IMR-90 (cell line): ENCODE measurements at places on chromosomes 13 and 19.
A peak's percentile ranks its signal among the peaks of the same experiment; 100 is the strongest.

- DNase-seq = no peak
These were observed 18.4 kb upstream of the FRY start for GRCh38 chr13:32013181-32013580.

- no peak for DNase-seq
These were observed 10.4 kb upstream of the NANOS2 start for GRCh38 chr19:45924891-45925447.

DNA sequence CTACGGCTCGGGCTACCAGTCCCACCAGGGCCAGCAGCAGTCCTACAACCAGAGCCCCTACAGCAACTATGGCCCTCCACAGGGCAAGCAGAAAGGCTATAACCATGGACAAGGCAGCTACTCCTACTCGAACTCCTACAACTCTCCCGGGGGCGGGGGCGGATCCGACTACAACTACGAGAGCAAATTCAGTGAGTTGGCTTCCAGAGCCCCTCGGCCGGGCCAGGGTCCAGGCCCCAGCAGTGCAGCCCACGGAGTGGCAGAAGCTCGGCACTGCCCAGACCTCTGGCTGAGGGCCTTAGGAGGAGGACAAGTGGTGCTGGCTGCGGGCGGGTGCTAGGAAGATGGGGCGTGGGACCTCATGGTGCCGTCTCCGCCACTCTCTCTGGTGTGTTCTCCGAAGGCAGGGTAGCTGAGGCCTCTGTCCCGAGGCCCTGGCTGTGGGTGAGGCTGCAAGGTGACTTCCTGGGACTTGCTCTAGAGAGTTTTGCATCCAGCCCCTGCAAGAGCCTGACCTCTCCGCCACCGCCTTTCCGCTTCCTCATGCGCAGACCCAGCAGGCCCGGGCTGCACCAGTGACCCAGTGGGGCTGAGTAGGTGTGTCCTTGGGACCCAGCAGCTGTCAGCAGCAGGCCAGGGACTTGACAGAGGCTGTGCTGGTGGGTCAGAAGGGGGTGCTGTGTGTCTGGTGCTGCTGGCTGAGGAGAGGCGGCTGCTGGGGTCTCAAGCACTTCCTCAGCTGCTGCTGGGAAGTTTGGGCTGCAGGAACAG lies 13.5 kb upstream of the QTRT1 start:
- no peak for DNase-seq

GRCh38 chr13:40175639-40176038 lies 490.8 kb downstream of the FOXO1 start:
- DNase-seq = no peak

- DNase-seq = no peak
These were observed 386 bp downstream of the RRAS start for GRCh38 chr19:49639401-49640112.

- no peak for DNase-seq
These were observed 90.3 kb downstream of the LHFPL6 start for GRCh38 chr13:39512687-39513086.

DNA sequence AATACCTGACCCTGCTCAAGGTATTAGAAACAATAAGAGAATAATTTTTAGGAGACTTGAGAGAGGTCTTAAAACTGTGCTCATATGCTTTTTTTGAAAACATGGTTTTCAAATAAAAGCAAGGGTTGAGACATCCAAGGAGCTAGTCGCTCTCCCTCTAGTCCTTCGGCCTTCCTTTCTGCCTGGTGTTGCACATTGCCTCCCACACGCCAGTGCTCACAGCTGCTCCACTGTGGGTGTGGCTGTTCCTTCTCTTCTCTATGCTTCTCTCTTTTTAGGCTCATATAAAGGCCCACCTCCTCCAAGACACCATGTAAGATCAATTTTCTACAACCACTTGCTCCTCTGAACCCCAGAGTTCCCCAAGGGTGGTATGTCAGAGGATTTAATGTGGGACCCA lies 352.6 kb downstream of the ENOX1 start:
- no peak for DNase-seq

- DNase-seq = no peak
These were observed 64.9 kb upstream of the FGF14 start for GRCh38 chr13:102466610-102467190.

DNA sequence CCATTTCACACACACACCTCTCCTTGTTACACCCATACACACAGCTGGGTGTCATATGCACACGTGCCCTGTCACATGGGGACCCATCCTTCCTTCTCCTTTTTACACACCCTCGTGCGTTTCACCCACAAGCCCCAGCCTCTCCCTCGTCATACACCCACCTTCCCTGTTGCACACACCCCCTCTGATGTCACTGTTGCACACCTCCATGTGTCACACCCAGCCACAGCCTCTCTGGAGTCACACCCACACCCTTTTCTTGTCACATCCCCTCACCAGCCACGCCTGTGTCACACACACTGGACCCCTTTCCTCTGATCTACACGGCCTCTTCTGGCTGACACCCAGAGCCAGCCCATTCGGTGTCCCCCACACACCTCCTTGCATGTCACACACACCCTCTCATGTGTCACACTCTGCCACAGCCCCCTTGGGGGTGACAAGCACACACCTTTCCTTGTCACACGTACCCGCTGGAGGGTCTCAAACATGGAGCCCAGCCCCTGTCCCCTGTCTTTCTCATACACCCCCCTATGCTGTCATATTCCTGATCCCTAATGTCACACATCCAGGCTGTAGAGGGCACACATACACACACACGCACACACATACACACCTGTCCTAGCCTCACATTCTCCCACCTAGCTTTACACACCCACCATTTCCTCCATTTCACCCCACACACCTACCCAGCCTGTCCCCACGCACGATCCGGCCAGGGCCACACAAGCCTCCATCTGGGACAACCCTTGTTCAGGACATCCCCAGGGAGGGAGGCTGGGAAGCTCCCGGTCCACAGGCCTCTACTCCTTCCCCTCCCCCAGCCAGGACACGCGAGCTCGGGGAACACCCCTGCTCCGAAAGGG lies 1.4 kb downstream of the NOVA2 start:
- DNase-seq = no peak

DNA sequence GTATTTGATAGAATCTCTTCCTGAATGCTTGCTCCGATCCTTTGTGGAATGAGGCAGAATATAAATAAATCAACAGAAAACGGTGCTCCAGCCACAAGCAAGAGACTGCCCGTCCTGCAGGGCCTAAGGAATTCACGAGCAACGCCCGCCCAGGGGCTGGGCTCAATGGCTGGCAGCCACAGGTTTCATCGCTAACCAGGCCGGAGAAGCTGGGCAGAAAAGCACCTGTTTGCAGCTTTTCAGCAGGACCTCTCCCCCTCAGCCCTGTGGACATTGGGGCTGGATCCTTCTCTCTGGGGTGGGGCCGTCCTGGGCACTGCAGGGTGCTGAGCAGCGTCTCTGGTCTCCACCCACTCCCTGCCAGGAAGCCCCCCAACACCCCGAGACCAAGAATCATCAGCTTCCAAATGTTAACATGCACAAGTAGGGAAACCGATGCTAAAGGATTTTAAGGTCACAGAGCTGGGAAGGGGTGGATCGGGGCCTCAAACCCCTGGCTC lies 102.5 kb downstream of the GADD45B start:
- DNase-seq = peak; percentile 49

GRCh38 chr19:3923096-3923758 lies 9.6 kb upstream of the NMRK2 start:
- DNase-seq = no peak

GRCh38 chr13:20989656-20990321 lies 71.6 kb downstream of the LATS2 start:
- no peak for DNase-seq

GRCh38 chr13:47000165-47000564 lies 103.3 kb upstream of the HTR2A start:
- peak; percentile 11 for DNase-seq

- DNase-seq = no peak
These were observed 899 bp downstream of the GIPC3 start for GRCh38 chr19:3586127-3586626.

DNA sequence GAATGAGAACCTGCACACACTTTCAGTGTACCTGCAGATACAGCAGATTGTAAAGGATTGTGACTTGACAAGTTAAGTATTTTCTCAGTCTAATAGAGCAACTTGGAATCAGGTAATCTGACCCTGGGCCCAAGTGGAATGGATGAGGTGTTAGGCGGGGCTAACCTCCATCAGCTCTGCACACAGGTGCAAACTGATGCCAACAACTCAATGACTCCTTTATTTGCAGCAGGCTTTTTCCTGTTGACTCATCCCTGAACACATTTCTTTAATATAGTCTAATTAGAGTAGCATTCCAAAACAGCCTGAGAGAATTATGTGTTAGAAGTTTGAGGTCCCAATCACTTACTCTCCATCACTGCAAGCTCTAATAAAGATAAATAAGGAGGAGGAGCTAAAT lies 48.8 kb downstream of the TPT1 start:
- DNase-seq = no peak

DNA sequence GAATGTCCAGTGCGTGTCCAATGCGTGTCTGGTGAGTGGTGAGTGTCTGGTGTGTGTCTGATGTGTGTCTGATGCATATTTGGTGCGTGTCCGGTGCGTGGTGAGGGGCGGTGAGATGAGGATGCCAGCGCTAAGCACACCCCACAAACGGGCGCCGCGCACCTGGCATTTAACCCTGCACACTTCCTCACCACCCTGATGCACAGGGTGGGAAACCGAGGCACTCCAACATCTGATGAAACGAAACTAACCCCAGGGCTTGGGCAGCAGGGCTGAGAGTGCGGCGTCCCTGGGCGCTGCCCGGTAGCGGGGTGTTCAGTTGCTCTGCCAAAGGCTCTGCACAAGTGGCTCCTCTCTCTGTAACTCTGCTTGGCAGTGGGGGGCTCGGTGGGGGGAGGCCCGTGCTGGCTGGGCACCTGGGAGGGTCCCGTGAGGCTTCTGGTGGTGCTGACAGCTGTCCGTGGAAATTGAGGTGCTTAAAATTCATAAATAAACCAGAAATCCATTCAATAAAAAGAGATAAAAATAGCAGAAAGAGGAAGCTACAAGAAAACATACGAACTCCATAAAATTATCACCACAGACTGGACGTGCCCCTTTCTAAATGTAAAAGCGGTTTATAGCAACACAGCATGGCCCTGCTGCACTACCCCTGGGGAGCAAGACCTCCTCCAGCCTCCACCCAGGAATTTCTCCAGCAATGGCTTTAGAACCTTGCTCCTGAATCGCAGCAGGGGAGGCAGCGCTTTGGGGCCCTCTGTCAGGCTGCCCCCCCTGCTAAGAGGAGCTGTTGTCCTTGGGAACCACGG lies 76.0 kb downstream of the RASA3 start:
- DNase-seq = no peak

DNA sequence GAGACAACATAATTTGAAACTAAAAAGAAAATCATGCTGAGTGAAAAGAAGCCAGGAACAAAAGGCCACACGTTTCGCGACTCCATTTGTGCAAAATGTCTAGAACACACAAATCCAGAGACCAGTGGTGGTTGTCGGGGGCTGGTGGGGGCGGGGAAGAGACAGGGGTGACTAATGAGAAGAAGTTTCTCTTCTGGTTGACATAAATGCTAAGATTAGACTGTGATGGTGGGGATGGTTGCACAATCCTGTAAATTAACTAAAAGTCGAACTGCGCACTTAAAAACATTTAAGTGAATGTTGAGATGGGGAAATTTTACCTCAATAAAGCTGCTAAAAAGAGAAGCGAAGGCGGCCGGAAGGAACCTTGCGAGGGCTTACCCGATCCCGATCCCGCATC lies 7.1 kb downstream of the AKAP8 start:
- DNase-seq = no peak

DNA sequence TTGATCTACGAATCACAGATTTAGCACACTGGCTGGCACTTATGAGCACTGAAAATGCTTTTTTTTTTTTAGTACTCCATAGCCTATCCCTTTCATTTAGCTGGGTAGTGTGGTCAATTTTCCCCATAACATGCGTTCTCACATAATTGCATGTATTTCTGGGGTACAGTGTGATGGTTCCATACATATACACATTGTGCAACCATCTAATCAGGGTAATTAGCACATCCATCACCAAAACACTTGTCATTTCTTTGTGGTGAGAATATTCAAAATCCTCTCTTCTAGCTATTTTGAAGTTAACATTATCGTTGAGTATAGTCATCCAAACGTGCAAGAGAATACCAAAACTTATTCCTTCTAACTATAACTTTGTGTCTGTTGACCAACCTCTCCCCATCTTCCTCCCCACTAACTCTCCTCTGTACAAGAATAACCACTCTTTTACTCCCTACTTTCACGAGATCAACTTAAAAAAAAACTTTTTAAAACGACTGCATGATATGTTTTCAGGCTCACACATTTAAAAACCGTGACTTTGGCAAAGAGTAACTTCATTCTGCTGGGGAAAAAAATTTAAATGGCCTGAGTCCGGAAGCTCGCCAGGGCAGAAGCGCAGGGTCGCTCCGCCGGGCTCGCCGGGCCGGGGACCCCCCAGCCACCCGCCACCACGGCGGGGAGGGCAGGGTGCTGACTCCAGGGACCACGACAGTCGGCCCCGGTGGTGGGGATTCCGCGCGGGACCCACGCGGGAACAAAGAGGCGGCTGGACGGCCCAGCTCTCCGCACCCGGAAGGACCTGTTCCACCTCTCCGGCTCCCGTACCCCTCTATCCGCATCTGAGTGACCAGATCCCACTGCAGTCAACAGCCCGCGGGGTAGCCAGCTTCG lies 868 bp upstream of the UBAC2 start:
- DNase-seq = no peak

- peak; percentile 62 for DNase-seq
These were observed 1.9 kb downstream of the RRAS start for GRCh38 chr19:49637821-49638738.

DNA sequence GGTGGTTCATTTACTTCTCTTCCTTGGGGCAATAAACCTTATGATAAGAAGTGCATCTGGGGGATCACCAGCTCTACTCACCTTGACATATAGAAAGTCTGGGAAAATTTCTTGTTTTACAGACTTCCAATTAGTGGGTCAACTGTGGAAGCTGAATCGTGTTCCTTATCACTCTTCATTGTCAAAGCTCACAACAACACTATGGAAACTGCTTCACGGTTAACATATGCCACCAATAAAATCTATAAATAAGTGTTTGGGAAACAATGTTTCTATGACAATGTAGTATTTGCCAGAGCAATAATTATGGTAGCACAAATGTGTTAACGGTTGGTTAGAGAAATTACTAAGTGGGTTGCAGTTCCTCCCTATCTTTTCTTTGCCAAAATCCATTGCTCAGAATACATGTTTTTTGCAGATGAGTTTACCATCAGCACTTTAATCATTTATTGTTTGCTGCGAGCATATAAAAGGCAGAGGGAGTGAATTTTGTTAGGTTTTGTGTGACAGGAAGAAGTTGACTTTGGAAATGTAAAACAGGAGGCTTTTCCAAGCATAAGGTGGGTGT lies 321.8 kb downstream of the RFC3 start:
- DNase-seq = no peak

DNA sequence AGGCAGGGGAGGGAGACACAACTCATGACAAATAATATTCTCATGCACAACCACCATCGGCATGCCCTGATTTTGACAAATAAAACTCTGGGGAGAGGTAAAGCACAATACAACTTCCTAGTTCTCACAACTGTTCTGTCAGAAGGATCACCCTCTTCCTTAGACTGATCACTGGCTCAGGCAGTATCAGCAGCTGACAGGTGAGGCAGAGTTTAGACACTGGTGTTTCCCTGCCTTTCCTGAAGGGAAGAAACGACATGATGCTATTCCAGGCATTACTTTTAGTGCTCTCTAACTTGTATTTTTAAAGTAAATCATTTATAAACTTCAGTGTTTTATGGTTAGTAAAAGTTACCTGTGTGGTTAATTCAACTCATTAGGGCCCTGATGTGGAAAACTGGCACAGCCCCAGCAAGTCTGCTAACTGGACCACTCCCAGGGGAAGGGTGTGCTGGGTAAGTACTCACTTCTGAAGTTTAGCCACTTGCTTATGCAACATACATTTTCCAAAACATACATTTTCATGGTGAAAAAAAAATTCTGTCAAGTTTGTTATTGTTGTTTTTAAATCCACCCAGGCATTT lies 82.8 kb downstream of the CRYL1 start:
- no peak for DNase-seq
